H9 (cell line): ENCODE measurements at places on chromosomes 6 and 20.

DNA sequence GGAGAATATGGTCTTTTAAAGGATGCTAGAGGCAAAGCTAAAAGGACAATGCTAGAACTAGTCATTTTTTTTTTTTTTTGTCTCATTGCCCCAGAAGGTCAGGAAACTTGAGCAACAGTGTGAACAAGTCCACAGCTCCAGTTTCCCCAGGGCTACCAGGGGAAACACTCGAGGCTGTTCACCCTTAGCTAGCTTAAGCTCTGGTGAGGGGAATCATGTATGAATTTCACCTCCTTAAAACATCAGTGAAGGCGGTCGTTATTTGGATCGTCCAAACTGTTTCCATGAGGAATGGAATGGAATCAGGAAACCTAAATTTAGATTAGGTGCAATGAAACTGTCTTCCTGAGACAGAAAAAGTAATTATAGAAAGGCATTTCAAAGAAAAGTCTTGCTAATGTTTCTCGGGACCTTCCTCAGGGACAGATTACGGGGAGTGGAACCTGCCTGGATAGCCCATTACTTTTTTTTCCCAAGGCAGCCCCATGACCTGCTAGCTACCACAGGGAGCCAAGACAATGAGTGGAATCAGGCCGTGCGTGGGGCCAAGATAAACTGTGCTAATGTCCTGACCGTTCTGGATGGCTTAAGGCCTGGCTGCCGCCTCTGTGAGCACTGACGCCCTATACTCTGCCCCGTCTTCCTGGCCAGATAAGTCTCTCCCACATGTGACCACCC lies 164.8 kb upstream of the SGK1 start:
- DNase-seq = no peak

- DNase-seq = no peak
Observed at GRCh38 chr20:6401893-6402557, 279.2 kb upstream of the FERMT1 start.

- no peak for DNase-seq
Observed at GRCh38 chr6:49551866-49552129, 1.3 kb downstream of the C6orf141 start.

DNA sequence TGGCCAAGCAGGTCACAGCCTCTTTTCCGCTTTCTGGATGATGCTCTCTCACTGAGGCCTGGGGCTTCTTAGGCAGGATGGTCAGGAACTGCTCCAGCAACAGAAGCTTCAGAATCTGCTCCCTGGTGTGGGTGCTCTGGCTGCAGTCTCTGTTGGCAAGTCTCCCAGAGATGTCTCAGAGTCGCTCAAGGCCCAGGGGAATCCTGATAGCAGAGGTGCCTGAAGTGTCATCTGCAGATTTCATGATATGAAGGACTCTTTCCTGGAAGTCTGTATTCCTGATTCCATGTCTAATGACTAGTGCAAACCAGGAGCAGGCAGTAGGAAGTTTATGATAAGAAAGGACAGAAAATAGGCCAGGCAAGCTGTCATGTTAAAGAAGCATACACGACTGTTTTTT lies 20.3 kb downstream of the ZSCAN31 start:
- no peak for DNase-seq

DNA sequence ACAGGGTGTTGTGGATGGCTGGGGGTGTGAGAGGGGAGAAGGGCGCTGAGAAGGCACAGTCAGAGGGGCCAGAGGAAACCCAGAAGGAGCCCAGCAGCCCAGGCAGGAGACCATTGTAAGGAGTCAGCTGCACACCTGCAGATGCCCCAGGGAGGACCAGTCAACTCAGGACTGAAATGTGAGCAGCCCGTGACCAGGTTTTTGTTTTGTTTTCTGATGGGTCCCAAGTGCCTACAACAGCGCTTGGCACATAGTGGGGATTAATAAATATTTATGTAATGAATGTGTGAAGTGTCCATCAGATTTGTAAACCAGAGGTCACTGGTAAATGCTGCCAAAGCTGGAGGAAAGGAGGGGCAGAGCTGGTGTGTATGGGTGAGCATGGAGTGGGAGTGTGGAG lies 30.2 kb downstream of the TRAM2 start:
- no peak for DNase-seq

- DNase-seq = no peak
Observed at GRCh38 chr20:1294497-1294896, 28.4 kb downstream of the SNPH start.

- no peak for DNase-seq
Observed at GRCh38 chr6:53906842-53907241, 112.0 kb downstream of the LRRC1 start.

- DNase-seq = peak; percentile 34
Observed at GRCh38 chr6:167850782-167851181, 24.1 kb downstream of the AFDN start.

DNA sequence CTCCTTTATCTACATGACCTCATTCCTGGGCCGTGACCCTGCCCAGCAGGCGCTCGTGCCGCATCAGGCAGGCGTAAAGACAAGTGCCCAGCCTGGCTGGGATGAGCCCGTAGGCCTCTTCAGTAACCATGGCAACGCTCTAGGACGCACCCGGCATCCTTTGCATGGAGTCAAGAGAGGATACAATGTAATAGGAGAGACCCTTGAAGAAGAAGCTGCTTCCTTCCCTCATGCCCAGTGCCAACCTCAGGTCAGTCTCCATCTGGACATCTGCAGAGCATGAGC lies 5.0 kb upstream of the LSM14B start:
- no peak for DNase-seq

- DNase-seq = no peak
Observed at GRCh38 chr20:52768694-52769093, 203.5 kb upstream of the TSHZ2 start.

DNA sequence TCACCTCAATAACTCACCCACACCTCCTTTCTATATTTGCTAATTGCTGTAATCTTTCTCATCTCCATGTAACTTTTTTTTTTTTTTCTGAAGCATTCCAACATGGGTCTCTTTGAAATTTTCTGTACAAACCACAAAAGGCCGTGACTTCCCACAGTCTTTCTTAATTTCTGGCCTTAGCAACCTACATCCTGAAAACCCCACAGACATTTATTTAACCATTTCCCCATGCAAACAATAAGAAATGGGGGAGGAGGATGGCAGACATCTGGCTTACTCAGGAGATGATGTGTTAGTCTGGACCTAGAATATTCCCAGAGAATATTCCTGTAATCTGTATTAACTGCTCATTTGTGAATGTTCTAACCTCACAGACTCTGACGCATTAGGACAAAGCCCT lies 57.6 kb downstream of the MEP1A start:
- no peak for DNase-seq

- DNase-seq = peak; percentile 89
Observed at GRCh38 chr6:3023663-3024483, 24.2 kb downstream of the NQO2 start.

- DNase-seq = no peak
Observed at GRCh38 chr6:118865100-118865391, 28.9 kb upstream of the ASF1A start.

DNA sequence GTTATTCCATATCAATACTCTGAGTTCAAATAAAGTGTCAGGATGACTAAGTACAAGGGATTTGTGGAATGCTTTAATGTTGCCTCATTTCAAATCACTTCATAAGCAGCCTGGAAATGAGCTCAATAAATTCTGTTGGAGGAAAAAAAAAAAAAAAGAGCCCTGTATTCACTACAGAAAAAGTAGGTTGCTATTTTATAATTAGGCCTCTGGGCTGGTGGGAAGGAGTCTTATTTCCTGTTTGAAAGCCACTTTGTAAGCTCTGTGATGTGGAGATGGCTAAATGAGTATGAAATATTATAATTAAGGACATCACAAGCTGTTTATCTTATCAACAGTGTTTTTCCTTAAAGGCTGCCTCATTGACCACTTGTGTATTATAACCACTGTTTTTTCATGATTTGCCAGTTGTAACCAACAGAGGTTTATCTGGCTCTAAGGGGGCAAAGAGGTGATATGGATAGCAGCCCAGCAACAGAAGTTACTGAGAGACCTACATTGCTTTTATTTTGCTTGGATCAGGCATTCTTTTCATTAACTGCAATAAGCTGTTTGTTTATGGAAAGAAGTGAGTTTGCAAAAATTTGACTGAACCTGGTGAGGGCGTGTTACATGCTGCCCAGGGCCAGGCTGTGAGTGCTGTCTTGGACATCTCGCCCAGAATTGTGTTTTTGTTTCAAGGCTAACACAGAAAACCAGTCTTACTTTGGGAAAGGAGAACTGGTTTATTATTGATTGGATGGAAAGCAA lies 563.3 kb upstream of the MAP3K7 start:
- DNase-seq = no peak

DNA sequence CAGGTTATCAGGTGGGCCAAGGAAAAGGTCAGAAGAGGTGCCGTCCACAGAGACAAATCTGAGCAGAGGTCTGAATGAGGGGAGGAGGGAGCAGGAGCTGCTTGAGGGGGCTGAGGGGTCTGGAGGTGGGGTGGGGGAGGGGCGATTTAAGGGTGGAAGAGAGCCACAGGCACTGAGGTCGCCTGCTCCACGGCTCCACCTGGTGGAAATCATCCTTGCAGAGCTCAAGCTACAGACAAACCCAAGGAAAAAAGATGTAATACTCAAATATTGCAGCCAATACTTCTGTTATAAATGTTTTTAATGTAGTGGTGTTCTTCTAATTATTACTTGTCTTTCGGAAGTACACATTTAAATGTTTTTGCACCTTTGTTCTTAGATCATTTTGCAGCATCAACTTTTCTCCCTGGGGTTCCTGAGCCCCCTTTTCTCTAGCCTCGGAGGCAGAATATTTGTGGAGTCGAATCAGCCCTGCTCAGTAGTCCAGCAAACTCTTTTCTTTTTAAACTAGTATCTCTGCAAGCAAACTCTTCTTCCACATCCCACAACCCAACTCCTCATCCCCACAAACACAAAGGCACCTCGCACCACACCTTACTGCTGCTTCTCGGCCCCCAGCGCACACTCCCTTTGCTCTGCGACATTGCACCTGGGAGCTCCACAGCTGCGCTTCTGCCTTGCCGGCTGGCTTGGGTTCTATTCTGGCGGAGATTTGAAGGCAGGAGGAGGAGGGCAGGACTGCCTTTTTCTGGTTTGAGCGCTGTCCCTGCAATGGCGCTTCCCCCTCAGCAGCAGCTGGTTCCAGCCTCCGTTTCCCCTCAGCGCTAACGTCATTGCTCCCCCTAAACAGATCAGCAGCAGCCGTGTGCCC lies 51.0 kb upstream of the TFAP2A start:
- DNase-seq = peak; percentile 82

- no peak for DNase-seq
Observed at GRCh38 chr6:111844376-111844775, 28.9 kb downstream of the FYN start.

GRCh38 chr6:22141241-22141745 lies 155.5 kb downstream of the PRL start:
- DNase-seq = no peak

- no peak for DNase-seq
Observed at GRCh38 chr6:46221222-46221793, 50.5 kb upstream of the ENPP5 start.

DNA sequence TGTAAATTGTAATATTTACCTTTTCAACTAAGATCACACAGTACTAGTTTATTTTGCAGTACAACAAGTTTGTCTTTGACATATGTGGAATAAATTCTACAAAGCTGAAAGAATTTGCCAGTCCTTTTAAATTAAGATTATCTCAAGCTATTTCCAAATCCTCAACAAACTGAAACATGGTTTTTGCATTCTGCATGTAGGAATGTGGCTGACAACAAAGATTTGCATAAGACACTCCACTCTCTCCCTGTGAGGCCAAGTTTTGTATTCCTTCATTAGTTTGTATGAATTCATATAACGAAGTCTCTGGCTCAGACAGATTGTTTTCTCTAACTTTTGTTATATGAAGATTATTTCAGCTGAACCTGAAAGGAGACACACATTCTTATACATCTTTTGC lies 124.1 kb upstream of the THEMIS start:
- no peak for DNase-seq

- DNase-seq = no peak
Observed at GRCh38 chr6:36677753-36678487, 594 bp upstream of the CDKN1A start.

GRCh38 chr6:1336246-1336843 lies 24.4 kb downstream of the FOXQ1 start:
- peak; percentile 68 for DNase-seq

- DNase-seq = no peak
Observed at GRCh38 chr6:27862396-27863066, 49.7 kb downstream of the OR2B2 start.

DNA sequence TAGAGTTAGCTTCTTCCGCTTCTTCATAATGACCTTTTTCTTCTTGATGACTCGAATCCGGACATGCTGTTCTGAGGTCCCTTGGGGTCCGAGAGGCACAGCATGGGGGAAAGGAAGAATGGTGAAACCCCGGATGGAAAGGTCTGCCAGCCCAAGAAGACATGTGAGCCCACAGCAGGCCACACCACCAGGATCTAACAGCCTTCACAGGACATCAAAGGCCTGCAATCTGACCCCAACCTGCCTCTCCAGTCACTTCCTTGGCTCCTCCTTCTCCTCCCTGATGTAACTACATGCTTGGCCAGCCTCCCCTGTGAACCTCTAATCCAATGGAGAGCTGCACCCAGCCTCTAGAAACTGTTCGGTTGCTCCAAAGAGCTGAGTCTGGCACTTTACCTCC lies 1.6 kb downstream of the CPXM1 start:
- peak; percentile 73 for DNase-seq

- DNase-seq = no peak
Observed at GRCh38 chr6:21037453-21037852, 503.2 kb downstream of the CDKAL1 start.

- no peak for DNase-seq
Observed at GRCh38 chr6:3005874-3006273, 6.2 kb downstream of the NQO2 start.

- DNase-seq = peak; percentile 72
Observed at GRCh38 chr20:57071283-57071731, 195.1 kb downstream of the BMP7 start.

DNA sequence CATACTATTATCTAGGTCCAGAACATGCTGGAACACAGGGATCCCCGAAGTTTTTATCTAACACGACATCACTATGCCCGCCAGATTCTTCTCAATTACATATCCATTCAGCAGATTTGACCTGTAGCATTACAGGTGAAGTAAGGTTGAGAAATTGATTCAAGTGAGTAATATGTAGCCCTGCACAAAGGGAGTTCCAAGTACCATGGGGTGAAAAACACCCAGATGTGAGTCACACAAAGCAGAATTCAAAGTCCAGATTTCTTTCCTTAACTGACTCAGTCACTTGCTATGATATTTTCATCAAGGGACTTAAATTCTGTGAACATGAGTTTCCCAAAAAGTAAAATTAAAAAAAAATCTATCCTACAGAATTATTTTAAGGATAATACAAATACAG lies 655.4 kb upstream of the PTCHD4 start:
- no peak for DNase-seq

GRCh38 chr6:158017621-158018040 lies 36.0 kb downstream of the SYNJ2 start:
- DNase-seq = no peak

GRCh38 chr20:9200620-9201019 lies 131.7 kb downstream of the PLCB4 start:
- DNase-seq = no peak
